Amniotic stem cell (primary cell): ENCODE measurements at places on chromosomes 16 and 17.

DNA sequence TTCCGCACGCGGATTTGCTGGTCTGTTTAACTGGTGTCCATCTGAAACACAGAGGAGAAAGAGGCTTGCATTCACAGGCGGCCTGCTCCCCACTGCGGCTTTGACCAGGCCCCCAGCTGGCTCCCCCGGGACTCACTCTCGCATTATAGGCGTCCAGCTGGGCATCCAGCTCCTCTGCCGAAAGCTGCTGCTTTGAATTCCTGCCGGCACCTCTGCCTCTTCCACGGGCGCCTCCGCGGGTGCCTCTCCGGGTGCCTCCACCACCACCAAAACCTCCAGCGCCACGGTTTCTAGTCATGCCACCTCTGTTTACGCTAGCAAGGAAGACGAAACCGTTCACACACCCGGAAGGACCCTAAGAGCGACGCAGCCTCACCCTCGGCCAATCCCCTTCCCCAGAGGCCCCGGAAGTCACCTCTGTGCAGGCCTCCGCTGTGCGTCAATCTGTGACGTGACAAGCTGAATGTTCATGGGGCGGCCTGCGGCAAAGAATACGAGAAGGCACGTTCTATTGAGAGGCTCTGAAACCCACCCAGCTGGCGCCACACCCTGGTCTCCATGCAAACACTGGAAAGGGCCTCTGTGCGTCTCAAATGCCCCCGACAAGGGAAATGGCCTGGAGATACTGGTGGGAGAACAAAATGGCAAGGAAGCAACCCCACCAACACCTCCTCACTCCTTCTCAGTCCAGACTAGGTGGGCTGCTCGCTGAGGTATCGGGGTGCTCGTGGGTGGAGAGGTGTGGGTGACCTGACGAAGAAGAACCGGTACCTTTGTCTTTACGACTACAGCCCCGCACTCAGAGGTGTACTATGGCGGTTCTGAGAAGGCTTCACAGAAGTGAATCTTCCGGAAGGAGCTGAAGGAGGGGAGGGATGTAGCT lies 3.0 kb downstream of the ALYREF start:
- DNase-seq = no peak

DNA sequence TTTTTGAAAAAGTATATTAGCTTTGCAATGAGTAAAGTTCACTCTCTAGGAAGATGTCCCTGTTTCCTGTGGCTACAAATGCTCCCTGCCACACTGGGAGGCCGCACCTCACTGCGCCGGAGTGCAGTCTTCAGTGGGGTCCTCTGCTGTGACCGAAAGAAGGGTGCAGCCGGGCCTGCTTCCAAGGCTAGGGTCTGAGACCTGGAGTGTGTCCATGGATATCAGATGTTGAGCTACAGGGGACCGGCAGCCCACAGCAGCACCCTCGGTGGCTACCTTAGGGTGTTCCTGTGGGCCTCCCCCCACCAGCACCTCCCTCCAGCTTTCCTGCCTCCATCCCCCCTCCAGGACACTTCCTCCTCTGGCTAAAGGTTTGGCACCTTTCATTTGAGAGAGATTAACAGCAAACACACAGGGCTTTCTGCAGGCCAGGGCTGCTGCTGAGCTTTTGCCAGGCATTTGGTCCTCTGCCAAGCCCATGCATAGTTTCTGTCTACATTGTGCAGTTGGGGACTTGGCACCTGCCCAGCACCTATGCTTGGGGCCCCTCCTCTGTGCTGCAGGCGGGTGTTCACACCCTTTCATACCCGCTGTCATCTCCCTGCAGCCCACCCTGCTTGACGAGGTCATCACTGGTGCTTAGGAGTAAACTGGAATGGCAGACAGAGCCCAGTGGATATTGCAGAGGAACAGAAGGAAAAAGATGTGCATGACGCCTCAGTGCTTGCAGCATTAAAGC lies 33.8 kb upstream of the CRISPLD2 start:
- no peak for DNase-seq

- no peak for DNase-seq
Measured at GRCh38 chr16:65634291-65634690, 512.4 kb upstream of the CDH11 start.

GRCh38 chr16:5008311-5008731 lies 25.4 kb downstream of the NAGPA start:
- no peak for DNase-seq

DNA sequence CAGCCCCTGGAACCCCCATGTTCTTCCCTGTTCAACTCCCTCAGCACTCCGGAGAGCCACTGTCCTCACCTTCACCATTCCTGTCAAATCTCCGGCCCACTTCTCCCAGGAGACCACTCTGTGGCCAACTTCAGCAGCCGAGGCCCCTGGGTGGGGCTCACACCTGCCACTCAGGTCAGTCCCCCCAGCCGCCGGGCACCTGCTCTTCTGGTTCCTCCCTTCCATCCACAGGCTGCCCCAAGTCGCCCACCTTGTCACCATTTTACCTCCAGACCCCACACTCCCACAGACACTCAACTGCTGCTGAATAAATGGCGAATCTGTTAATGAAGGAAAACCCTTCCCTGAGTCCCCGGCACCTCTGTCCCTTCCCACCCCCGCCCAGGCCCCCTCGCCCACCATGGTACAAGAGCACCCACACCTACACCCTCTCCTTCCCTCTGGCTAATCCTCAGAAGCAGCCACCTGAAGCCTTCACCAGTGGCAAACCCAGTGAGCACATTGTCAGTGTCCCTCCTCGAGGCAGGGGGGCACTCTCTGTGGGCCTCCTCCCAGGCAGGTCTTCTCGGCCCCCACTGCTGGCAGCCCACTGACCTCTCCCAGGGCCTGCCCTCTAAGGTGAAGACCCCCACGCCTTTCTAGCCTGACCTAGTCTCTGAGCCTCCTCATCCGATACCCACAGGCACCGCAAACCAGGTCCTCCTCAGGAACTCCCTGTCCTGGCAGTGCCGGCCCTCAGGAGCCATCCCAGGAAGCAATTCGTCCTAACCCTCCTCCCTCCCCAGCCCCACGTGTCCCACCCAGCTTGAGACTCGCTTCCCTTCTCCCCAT lies 8.2 kb downstream of the CANT1 start:
- no peak for DNase-seq

DNA sequence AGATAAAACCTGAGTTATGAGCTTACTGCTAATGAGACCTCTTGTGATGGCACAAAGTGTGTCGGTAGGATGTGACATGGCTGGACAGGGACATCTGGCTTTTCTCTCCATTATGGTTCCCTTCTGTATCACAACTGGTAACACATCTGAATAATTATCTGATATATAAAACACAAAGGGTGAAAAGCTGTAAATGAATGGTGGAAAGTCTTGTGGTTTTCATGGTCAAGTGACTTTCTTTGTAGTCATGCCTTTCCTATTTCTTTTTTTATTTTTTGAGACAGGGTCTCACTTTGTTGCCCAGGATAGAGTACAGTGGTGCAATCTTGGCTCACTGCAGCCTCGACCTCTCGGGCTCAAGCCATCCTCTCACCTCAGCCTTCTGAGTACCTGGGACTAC lies 35.3 kb upstream of the ZFHX3 start:
- DNase-seq = no peak

- DNase-seq = no peak
Measured at GRCh38 chr16:29804020-29804419, 2.3 kb upstream of the MAZ start.

DNA sequence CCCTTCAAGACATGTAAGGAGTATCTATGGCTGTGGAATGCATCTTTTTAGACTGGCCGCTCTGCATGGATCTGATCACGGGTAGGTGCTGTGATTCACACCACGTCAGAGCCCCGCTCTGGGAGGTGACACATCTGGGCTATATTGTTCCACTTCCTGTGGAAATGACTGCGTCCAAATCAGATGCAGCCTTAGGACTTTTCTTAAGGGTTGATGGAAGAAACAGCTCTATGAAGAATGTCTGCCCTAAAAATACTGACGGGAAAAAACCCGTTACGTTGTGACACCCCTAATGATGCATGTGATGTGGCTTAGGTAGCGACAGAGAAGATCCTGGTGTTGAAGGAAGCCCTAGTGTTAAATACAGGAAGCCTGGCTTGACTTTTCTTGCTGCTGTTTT lies 12.2 kb downstream of the BANP start:
- DNase-seq = no peak

- no peak for DNase-seq
Measured at GRCh38 chr16:69338557-69339288, 641 bp downstream of the COG8 start.

DNA sequence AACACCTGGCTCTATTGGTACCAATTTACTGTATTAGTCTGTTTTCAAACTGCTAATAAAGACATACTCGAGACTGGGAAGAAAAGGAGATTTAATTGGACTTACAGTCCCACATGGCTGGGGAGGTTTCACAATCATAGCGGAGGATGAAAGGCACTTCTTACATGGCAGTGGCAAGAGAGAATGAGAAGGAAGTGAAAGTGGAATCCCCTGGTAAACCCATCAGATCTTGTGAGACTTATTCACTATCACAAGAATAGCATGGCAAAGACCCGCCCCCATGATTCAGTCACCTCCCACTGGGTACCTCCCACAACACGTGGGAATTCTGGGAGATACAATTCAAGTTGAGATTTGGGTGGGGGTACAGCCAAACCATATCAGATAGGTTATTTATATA lies 22.6 kb upstream of the GOSR1 start:
- no peak for DNase-seq

DNA sequence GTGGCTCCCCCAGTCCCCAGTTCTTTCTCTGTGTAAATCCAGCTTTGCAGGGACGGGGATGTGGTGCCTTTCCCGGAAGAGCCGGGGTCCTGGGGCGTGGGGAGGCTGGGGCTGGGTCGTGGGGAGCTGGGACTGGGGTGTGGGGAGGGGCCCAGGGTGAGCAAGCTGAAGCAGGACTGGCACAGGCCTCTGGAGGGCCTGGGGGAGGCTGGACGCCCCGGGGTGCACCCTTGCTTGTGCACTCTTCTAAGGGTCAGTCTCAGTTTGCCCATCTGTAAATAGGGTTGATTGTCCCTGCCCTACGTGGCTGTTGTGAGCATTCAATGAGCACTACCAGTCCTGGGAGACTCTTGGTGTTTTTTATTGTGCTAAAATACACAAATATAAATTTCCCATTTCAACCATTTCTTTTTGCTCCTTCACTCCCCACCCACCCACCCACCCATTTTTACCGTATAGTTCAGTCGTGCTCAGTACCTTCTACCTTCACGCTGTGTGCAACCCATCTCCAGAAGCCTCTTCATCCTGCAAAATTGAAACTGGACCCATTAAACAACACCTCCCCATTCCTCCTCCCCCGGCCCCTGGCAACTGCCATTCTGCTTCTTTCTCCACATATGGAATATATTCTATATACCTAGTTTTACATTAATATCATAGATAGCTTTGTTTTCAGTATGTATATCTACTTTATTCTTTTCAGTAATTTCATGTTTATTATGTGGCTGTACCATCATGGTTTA lies 7.8 kb upstream of the TBC1D3B start:
- no peak for DNase-seq

DNA sequence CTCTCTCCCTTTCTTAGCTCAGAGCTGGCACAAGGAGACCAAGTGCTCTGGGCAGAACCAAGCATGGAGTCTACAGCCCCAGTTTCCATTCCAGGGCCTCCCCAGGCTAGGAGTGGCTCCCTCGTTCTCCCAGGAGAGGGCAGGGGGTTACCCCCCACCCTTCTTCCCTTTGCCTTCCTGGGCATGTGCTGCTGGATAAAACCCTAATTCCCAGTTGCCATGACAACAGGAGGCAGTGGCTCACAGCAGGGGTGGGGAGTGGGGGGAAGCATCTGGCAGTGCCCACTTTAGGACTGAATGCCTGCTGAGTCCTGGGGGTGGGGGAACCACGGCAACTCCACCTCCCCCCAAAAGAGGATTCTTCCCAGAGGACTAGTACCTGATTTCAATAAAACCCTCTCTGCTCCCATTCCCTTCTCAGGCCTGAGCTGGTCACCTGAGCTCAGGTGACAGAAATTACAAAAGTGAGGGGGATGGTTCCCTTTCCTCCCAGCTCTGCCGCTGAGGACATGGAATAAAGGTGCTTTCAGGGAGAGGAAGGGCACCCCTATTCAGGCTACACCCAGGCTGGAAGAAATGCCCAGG lies 1.8 kb downstream of the MPP2 start:
- no peak for DNase-seq

DNA sequence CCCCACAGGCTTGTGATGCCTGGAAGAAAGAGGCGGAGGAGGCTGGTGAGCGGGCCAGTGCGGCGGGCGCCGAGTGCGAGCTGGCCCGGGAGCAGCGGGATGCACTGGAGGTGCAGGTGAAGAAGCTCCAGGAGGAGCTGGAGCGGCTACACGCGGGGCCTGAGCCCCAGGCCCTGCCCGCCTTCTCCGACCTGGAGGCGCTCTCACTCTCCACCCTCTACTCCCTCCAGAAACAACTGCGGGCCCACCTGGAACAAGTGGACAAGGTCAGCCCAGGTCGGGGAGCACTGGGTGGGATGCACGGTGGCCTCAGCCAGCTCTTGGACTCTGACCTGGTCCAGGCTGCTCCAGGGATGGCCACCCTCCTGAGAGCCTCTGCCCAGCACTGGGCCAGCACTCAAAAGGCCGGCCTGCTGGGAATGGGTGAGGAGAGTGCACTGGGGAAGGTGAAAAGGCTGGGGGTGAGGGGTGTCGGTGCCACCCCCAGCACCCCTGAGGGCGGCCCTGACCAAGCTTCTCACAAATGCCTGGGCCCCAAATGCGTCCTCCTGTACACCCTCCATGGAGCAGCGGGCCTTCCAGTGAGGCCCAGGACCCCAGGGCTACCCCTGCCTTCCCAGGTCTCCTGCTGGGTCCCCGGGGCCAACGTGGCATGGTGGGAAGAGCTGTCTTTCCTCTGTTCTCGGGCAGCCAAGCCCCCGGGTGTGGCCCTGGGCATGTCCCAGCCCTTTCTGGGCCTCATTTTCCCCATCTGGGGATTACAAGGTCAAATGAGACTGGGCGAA lies 20.8 kb downstream of the UNC13D start:
- no peak for DNase-seq

DNA sequence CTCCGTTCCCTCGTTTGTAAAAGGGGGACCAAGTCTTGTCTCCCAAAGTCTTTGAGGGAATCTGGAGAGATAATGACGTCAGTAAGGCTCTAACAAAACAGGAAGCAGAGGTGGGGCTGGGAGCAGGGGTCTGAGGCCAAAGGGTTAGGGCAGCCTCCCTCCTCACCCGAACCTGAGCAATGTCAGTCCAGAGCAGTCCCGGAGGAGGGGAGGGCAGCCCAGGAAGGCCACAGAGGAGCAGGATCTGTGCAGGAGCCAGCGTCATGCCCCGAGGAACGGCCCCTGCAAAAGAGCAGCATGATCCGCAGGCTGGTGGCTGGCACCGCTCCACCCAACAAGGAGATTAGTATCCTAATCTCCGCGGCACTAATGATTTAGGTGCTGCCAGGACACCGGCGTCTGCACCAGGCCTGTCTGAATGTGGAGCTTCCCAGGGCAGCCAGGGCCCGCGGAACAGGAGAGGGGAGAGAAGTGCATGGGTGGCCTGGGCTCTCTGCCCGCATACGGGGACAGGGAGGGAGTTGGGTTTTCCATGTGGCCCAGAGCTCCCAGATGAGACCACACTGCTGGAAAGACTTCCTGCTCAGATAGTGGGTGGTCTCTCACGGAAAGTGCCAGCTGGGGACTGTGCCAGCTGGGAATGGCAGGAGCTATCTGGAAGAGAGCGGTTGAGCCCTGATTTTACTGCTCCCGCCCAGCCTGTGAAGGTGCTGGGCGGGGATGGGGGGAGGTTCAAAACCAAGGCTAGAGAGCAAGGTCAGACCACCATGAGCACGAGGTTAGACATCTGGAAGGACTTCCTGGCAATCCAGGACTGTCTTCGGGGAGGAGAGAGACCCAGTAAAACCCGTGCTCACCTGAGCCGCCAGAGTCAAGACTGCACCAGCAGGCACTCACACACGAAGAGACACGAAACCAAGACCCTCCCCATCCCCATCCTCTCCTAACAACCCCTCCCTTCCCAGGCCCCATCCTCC lies 11.0 kb upstream of the KRT17 start:
- DNase-seq = no peak
